ENCODE measurements at places on chromosomes 3 and 15.

GRCh38 chr3:36904641-36905040 lies 40.2 kb downstream of the TRANK1 start:
- no peak for DNase-seq

DNA sequence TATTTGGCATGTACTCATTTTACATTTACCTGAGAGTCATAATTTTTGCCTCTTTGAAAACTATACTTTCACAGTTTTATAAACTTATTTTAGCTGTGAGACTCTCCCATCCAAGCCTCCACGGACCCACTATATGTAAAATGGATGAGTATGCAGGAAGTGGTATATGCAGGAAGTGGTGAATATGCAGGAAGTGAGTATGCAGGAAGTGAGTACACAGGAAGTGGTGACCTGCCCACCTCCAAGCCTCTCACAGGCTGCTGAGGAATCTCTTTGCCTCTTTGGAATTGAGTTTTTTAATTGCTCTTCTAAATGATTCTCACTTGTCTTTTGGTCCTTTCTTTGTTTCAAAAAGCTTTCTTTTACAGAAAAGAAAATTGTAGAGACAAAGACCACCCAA lies 85.2 kb downstream of the KBTBD8 start:
- no peak for DNase-seq

DNA sequence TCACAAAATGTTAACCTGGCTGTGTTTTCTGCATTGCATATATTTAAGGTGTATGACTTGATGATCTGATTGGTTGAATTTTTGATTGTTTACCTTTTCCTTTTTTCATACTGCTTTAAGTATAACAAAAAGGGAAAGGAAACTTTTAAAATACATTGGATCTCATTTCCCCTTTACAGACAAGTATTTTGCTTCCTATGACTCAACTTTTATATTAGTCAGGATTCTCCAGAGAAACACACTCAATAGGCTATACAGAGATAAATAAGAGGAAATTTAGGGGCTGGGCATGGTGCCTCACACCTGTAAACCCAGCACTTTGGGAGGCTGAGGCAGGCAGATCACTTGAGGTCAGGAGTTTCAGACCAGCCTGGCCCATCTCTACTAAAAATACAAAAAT lies 205.8 kb downstream of the TJP1 start:
- no peak for DNase-seq

DNA sequence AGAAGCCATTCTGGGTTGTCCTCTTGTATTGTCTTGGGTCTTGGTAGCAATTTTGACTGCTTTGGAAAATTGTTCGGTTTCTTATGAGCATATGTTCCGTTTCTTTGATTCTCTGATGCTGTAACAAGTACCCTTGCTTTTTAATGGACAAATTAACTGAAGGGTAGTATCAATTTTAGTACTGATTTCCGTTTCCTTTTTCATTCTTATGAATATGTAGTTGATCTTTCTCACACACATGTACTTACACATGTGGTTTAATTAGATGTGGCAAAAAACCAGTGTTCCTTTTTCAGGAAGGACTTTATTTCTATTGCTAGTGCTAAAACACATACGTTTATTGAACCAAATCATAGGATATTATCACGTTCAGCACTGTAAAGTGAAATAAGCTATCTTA lies 119.1 kb downstream of the TCF12 start:
- DNase-seq, result no peak

GRCh38 chr3:115022835-115023398 lies 124.2 kb downstream of the ZBTB20 start:
- DNase-seq, result no peak

- DNase-seq, result no peak
Observed at GRCh38 chr3:126958638-126959085, 24.3 kb upstream of the PLXNA1 start.

- DNase-seq, result no peak
Observed at GRCh38 chr3:109563149-109563548, 225.8 kb upstream of the DPPA4 start.

DNA sequence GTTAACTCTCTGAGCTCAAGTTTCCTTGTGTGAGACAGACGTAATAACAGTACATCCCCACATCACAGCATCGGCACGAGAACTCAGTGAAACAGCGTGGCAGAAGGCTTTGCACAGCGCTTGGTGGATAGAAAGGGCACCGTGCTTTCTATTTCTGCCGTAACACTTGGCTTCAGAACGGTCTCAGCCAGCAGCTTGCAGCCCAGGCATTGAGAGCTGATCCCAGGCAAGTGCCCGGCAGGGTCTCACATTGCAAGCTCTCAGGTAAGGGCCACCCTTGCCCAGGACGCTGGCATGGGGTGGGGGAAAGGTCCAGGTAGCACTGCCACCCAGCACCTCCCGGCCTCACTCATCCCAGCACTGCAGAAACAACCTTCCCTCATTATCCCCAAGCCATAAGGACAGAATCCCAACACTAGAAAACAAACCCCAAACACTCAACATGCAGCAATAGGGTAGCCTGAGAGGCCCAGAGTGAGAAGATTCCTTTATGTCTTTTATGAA lies 70.5 kb upstream of the ITGA11 start:
- DNase-seq, result no peak

DNA sequence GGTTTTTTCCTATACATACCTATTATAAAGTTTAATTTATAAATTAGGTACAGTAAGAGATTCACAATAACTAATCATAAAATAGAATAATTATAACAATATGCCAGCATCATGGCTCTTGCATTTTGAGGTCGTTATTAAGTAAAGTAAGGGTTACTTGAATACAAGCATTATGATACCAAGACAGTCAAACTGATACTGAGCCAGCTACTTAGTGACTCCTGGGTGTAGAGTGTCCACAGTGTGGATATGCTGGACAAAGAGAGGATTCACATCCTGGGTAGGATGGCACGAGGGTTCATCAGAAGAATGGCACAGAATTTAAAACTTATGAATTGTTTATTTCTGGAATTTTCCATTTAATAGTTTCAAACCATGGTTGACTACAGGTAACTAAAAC lies 157.2 kb upstream of the IL12A start:
- DNase-seq, result no peak

- no peak for DNase-seq
Observed at GRCh38 chr3:184284696-184285095, 8.9 kb downstream of the ECE2 start.

DNA sequence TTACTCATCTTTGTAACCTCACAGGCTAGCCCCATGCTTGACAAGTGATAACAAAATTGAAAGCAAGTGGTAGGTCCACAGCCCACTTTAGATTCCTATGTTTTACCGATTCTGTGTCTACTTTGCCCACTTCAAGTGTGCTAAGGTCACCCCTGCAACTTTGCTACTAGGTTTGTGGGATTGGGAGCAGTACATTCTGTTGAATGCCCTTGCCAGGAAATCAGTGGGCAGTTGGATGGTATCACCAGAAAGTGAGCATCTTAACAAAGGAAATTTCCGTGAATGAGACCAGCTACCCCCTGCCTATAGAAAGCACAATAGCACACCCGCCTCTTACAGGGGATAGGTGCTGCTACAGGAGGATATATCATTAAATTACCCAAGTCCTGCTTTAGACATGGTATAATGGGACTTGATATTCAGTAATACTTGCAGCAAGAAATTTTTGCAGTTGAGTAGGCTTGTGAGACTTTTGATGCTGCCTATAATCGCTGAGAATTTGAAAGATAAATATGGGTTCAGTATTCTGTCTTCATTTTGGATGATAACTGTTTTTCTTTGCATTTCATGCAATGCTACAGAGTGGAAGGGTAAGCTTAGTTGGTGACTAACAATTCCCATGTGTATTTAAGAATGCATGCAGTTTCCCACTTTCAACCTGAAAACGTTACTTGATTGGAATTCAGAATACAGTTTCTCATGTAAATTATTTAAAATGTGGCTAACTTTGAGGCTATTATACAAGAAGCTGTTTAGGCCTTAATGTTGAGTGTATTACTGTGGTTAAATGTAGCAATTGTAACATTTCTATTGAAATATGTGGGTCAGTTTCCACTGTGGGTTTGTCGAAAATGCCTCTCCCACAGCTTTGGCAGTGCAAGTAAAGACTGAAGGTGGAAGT lies 9.5 kb downstream of the EBLN2 start:
- no peak for DNase-seq

DNA sequence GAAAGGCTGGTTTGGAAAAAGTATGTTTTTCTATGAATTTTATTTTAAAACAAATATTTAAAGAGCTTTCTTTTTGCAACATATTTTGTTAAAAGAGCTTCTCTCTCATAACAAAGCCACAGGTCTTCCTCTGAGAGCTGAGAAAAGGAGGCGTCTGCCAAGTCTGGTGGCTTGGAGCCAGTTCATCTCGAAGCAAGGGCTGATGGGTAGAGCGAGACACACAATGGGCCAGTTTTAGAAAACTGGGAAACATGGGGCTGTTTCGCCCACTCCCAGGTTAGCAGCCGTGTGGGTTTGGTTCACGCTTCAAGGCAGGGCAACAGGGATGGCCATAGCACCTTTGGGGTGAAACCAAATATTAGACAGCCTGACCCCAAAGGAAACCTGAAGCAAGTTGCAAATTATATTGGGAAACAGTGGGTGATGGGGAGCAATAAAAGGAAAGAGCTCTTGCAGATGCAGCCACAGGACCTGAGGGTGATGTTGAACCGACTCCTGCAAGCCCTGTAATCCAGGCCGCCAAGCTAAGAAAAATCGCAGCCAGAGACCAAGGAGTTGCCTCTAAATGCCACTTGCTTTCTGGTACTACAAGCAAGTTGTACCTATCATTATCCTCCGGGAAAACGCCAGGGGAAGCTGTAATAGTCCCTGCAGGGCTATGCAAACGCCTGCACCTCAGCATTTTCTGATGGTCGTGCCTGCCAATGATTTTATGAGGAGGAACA lies 88.4 kb upstream of the GALNT15 start:
- DNase-seq, result peak; percentile 90

DNA sequence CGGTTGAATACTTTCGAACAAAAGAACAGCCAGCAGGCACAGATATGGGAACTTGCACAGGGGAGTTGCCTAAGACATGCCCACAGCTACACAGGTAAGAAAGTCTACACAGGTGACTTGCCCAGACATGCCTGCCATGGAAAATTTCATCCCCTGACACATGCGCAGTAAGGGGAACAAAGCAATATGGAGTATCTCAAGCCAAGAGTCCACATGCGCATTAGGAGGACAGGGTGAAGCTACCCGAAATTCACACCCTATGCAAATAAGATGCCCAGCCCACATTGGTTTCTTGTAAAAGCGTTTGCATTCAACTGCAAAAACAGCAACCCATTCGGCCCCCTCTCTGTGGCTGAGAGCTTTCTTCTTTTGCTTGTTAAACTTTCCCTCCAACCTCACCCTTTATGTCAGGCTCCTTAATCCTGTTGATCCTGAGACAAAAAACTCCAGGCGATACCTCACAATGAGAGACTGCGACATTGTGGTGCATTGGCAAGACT lies 49.3 kb upstream of the TRPM1 start:
- DNase-seq, result no peak

- no peak for DNase-seq
Observed at GRCh38 chr3:10017636-10018292, 8.5 kb upstream of the FANCD2 start.

DNA sequence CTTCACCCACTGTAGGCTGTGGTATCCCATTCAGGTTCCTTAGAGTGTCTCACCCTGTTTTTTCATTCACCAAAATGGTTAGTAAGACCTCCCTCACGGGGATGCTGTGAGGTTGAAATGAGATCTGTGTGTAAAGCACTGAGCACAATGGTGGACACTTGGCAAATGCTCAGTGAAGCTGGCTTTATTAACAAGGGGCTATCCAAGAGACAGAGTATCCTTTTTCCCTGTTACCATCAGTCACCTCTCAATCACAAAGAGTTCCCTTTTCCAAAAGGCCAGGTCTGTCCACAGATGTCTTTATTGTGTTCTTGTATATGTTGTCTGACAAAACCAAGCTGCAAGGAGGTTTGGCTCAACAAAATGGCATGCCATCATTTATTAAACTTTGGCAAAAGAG lies 138.9 kb upstream of the RARB start:
- no peak for DNase-seq

DNA sequence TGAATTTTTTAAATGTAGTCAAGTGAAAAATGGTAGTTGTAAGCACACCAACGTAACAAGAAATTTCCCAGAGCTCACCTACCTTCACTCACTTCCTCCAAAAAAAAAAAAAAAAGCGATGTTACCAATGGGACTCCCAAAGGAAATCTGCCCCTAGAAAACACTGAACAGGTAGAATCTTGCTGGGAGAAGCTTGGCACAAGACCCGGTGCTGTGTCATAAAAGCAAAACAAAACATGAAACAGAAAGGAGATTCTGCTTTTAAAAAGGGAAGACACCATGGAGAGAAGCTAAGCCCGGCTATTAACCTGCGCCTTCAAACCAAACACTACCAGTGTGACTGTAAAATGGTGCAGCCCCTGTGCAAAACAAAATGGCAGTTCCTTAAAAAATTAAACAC lies 40.5 kb downstream of the PGPEP1L start:
- no peak for DNase-seq

DNA sequence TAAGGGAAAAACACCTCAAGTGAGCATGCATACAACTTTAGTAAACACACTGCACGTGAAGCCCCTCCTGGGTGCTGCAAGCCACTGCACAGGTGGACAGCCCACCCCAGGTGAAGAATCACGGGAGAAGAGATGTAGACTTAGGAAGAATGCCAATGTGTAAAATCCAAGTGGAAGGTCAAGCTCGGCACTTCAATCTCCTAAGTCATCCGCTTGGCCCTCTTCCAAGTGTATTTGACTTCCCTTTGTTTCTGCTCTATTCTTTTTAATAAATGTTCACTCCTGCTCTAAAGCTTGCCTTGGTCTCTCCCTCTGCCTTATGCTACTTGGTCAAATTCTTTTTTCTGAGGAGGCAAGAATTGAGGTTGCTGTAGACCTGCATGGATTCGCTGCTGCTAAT lies 316.6 kb downstream of the EDEM1 start:
- DNase-seq, result no peak

DNA sequence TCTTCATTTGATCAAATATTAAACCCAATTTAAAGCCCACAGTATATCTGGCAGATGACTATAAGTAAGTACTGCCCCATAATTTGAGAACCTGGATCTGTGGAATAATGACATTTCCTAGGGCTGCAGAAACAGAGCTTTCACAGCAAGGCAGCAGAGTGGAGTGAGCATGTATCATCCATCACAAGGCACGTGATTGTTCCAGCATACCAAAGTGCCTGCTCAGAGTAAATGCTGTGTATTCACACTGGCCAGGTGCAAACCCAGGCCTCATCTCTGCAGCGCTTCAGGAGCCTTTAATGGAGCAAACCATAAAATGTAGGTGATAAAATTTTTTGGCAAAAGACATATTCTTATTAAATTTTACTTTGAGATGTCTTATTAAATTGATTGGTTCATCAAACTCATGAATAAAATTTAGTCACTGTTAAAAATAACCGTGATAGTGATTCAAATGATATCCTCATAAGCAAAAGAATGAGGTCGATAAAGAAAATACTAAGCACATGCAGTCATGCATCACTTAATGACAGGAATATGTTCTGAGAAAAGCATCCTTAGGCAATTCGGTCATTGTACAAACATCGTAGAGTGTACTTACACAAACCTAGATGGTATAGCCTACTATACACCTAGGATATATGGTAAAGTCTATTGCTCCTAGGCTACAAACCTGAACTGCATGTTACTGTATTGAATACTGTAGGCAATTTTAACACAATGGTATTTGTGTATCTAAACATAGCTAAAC lies 99.3 kb upstream of the SLC24A5 start:
- DNase-seq, result no peak

GRCh38 chr3:108130701-108131474 lies 40.1 kb upstream of the CD47 start:
- DNase-seq, result no peak
